ENCODE measurements at places on chromosomes 5 and 9.

DNA sequence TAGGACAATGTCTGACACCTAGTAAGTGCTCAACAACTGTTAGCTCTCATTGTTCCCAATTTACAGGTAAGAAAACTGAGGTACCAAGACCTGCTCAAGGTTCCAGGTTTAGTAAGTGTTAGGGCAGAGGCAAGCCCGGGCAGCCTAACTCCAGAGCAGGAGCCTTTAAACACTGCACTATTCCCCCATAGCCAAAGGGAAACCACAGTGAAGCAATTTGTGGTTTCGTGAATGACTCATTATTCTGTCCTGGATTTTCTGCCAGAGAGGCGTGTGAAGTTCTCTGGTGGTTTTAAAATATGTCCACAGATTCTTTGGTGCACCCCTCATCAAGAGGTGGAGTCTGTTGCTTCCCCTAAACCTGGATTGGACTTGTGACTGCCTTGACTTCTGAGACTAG lies 1.0 kb upstream of the MCC start:
- DNase-seq, result peak; percentile 99

DNA sequence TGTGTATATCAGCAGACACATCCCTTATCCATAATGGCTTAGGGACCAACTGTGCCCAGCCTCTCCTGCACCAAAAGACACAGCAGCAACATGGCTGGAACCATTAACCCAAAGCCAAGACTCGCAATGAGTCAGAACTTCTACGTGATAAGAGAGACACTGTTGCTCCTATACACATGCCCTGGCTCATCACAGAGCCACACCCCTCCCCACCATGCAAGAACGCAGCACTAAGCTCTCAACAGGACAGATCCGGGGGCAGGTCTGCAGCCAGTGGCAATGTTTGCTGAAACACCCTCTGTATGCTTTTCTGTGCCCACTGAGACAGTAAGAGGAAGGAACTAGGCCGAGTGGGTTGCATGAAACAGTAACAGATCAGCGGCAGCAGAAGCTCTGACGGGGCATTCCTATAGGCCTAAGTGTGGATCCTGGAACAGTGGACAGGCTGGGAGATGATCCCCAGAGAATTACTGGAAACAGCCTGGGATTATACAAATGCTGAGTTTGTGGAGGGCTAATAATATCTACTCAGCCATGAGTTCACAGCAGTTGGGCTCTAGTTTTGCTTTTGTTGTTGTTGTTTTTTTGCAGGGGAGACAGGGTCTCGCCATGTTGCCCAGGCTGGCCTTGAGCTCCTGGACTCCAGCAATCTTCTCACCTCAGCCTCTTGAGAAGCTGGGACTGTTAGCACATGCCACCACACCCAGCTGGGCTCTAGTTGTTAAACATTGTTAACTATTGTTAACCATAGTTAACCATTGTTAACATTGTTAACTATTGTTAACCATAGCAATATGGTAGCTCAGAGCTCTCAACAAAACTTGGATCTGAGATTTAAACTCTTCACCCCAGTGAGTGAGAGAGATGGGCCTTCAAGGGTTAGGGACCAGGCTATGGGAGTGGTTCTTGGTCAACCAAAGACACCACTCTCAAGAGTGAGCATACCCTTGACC lies 41.0 kb downstream of the B4GALT1 start:
- DNase-seq, result peak; percentile 65

- peak; percentile 76 for DNase-seq
Observed at GRCh38 chr9:137435980-137436760, 5.0 kb downstream of the ENTPD8 start.

GRCh38 chr9:110797611-110798010 lies 129.0 kb downstream of the MUSK start:
- peak; percentile 95 for DNase-seq

- no peak for DNase-seq
Observed at GRCh38 chr9:35725362-35725761, 6.6 kb downstream of the TLN1 start.

DNA sequence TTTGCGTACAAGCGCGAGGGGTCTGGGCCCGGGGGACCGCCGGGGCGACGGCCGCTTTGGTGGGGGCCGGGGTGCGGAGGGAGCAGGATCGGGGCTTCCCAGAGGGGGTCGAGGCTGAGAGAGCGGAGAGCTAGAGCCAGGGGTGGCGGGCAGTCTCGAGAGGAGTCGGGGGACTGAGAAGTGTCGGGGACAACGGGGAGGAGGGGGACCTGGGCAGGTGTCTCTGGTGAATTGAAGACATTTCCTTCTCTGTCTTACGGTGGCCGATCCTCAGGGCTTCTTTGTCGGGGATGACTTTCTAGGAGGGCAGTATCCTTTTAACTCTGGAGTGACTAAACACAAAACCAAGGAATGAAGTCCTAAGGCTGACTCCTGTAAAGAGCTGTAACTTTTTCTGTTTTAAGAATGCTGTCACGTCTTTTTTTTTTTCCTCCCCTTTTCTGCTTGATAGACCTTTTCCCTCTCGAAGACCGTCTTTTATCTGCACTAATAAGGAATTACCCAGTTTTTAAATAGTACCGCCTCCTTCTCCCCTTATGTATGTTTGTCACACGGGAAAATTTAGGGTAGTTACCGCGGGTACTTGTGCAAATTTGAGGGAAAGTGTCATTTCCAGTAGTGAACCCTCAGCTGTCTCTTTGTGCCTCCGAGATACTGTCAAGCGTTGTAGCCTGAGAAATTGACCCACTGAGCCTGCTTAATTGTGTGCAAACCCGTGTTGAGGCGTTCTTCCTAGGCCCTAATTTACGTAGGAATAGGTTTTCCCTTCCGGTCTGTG lies 822 bp downstream of the DENND4C start:
- DNase-seq, result peak; percentile 17

- no peak for DNase-seq
Observed at GRCh38 chr5:115306011-115306536, 9.6 kb upstream of the CCDC112 start.

- no peak for DNase-seq
Observed at GRCh38 chr5:15248731-15249130, 251.2 kb upstream of the FBXL7 start.

DNA sequence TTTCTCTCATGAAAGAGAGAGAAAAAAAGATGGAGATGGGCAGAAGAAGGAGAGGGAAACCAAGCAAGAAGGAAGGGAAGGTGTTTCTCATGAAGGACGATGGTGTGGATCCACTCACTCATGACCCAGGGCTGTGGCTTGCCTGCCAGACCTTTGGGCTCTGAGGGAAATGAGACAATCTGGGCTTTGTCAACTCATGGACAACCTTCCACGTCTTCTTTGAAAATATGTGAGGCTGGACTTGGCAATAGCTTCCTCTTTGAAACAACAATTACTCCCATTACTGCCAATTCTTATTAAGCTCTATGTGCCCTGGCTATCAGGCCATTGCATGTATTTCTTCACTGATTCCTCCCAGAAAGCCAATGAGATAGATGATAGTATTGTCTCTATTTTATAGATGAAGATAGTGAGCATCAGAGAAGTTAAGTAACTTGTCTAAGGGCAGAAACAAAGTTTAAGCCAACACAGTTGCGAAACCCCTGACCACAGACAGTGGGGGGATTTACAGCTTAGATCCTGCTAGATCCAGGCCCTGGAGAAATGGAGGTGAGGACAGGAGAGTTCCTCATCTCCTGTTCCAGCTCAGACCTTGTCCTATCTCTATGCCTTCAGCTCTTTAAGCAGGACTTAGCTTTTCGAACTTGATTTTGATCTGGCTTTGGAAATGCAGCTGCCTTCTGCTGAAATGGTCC lies 132.4 kb downstream of the GCNT1 start:
- DNase-seq, result peak; percentile 6

- DNase-seq, result no peak
Observed at GRCh38 chr5:169126481-169127021, 174.4 kb downstream of the SLIT3 start.

DNA sequence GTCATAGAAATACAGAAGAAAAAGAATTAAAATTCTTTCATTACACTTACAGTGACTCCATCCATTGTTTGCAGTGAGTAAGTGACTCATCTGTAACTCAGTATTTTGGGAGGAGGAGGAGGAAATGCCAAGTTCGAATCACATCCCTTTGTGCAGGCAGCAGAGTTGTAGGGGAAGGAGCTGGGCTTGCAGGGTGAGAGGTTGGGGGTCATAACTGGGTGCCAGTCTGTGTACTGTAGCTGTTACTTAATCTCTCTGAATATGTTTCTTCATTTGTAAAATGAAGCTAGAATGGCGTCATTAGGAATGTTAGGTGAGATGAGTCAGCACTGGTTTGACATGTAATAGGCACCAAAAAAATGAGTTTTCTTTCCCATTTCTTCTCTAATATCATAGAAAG lies 235.7 kb upstream of the ADAMTSL1 start:
- peak; percentile 71 for DNase-seq

- DNase-seq, result no peak
Observed at GRCh38 chr5:125766706-125767105, 656.5 kb upstream of the GRAMD2B start.

- DNase-seq, result no peak
Observed at GRCh38 chr9:27802418-27802817, 229.1 kb upstream of the C9orf72 start.

GRCh38 chr5:80150731-80151130 lies 105.1 kb downstream of the SERINC5 start:
- no peak for DNase-seq

DNA sequence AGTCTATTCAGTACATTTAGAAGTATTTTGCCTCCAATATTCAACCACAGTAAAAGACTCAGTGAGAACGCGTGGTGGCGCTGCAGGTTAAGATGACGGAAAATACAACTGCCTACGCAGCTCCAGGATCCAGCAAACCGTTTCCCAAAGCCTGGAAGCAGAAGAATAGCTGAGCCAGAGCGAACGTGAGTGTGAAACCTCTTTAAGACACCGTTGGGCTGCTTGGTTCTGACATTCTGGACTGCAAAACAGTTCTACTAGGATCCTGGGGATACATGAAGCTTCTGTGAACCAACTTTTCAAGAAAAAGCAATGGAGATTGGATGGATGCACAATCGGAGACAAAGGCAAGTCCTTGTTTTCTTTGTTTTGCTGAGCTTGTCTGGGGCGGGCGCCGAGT lies at the start of gene PCDHB16:
Gene PCDHB16, plus strand, starts transcription at position 140 of the 400 bp plus-strand sequence. Its CDS starts 173 bp downstream, at position 313.
- DNase-seq, result peak; percentile 32

GRCh38 chr9:13069498-13069897 lies 210.0 kb downstream of the MPDZ start:
- DNase-seq, result no peak

- no peak for DNase-seq
Observed at GRCh38 chr5:45680950-45681349, 15.2 kb downstream of the HCN1 start.

DNA sequence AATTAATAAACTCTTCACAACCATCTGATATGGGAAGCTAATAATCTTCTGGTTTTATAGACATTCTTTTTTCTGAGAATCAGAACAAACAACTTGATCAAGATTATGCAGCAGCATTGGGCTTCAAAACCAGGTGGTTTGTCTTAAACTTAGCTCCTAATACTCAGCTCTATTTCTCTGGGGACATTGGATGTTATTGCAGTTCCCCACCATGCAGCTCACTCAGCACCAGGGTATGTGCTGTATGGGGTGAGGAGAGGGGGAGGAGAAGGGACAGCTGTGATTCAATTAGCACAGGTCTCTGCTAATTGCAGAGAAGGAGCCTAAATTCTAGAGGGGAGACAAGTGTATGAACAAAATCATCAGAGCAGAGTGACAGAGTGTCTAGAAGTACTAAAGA lies 210.7 kb upstream of the TNC start:
- no peak for DNase-seq

- peak; percentile 43 for DNase-seq
Observed at GRCh38 chr9:123349691-123350480, 6.1 kb upstream of the CRB2 start.

DNA sequence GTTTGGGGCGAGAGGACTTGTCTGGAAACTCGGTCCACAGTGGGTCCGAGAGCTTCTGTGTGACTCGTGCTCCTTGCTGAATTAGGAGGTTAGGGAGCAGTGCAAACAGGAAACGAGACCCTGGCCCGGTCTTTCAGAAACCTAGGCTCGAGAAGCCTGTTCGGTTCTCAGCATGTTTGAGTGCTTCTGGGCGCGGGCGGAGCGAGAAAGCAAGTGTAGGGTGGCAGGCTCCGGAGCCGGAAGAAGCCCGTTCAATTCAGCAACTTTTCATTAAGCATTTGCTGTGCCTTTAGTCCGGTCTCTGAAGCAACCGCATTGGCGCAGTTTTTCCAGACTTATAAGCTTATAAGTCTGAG lies 547 bp downstream of the CLTA start:
- no peak for DNase-seq

Data from IMR-90 (cell line).